ENCODE measurements at places on chromosomes 4 and X.

GRCh38 chr4:3411676-3412075 lies 30.1 kb upstream of the HGFAC start:
- no peak for DNase-seq

DNA sequence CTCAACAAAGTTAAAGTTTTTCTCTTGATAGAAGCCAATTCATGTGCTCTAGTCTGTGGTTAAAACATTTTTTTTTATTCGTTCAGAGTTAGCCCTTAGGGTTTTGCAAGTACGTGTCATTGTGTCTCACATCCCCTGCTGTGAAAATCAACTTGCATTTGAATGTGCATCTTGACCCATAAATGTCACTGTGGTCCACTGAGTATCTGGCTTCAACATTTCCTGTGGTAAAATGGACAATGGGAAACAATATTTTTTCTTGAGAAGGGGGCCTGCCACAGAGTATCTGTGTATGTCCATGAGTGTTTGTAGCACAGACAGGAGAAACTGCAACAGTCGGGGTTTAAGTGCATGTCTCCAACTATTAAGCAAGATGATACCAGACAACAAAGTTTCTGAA lies 554.8 kb upstream of the TENM3 start:
- no peak for DNase-seq

DNA sequence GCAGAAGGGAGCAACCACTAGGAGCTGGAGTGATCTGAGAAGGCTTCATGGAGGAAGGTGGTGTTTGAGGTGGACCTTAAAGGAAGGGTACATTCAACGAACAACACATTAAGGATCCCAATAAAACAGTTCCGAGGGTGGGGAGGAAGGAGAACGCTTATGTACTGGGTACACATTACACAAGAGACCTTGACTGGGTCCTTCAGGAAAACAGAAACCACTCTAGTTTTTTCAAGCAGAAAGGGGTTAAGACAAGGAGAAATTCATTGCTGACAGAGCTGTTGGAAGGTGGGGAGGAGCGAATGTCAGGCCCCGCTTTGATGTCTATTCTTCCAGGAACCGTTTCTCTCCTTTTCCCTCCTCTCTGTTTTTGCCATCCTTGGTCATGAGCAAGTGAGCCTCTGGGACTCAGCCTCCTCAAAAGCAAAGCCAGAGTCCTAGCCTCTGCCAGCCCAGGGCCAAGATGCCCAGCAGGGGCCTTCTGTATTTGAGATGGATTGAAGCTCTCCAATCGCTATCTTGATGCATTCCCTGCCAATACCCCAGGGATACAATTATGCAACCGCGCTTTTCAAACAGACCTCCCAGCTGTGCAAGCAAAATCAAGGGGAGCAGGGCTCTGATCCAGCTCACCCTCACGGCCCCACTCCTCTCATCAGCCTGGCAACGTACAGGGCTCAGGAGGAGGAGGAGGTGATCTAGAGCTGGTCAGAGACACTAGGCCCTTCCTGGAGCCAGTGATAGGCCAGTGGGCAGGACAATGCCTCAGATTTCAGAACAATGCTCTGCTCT lies 48.4 kb downstream of the ZBTB49 start:
- no peak for DNase-seq

DNA sequence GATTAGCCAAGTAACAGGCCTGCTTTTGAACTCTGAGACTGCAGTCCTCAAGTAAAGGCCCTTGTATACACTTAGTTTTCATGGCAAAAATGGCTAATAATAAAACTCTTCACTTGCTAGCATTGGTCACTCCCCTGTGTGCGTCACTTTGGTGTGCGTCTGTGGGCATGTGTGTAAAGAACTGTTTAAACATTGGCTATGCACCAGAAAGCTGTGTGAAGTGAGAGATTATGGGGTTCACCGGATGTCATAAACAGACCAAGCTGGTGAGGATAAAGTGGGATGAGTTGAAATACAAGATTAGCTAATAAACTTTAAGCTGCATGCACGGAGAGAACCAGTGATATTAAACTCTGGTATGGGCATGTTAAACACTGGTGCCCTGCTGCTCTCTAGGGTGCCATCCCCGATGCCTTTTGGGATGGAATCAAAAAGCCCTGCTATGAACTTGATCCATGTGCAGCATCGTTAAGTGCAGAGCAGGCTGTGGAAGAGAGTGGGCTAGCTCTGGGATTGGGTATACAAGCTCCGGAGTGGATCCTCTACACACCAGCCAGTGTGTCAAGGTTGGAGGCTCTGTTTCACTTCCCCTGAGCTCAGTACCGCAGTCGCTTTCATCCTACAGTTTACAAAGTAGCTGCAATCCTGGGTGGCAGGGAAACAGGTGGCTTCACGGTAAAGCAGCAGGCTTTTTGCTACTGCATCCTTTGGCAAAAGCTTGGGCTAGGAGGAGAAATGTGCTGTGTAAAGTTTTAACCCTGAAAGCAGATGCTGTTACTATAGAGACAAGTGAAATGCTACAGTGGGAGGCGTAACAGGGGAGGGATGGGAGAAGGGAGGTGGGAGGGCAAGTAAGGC lies 108.3 kb upstream of the SLC4A4 start:
- no peak for DNase-seq

DNA sequence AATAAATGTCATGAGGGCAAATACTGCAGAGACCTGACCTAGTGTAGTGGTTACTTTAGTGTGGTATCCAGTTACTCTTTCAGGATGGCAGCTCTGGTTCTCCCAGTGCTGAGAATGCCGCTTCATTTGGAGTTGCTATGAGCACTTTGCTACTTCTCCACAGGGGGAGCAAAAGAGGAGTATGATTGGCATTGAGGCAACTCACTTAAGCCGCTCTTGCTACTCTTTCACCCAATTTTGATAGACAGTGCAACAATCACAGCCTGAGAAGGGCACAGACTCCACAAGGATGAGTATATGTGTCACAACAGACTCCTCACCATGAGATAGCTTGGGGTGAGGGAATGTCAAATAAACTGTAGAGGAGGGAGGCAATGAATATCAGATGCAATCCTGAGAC lies 81.2 kb downstream of the NPY1R start:
- DNase-seq: no peak

DNA sequence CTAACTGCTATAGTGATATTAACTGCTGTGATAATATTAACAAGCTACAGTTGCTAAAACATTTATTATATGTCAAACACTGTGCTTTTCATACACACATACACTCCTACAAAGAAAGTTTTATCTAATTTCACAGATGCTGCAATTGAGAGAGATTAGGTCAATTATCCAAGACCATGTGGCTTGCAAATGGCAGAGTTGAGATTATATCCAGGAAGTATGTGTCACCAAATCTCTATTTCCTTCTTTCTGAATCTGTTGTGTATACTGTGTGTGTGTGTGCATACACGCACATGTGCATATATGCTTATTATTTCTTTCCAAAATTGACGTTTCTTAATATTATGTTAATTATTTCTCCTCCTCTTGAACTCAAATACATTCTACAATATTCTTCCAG lies 775.9 kb upstream of the FTHL17 start:
- no peak for DNase-seq

DNA sequence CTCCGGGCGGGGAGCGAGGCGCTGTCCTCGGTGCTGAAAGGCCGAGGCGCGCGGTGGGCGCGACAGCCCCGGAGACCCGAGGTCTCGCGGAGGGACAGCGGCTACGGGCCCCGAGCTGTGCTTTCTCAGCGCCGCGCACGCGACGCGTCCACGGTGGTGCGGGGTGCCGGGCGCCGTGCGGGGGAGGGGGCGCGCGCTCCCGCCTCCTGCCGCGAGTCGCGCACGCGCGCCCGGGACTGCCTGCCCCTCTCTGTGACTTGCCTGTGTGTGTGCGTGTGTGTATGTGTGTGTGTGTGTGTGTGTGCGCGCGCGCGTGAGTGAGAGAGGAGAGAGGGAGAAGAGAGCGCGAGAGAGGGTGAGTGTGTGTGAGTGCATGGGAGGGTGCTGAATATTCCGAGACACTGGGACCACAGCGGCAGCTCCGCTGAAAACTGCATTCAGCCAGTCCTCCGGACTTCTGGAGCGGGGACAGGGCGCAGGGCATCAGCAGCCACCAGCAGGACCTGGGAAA lies at the start of gene GRIA2:
Gene GRIA2 (plus strand): TSS at position 358 of the 511 bp plus-strand sequence. CDS start 315 bp downstream, outside the sequence.
- DNase-seq: peak; percentile 66

DNA sequence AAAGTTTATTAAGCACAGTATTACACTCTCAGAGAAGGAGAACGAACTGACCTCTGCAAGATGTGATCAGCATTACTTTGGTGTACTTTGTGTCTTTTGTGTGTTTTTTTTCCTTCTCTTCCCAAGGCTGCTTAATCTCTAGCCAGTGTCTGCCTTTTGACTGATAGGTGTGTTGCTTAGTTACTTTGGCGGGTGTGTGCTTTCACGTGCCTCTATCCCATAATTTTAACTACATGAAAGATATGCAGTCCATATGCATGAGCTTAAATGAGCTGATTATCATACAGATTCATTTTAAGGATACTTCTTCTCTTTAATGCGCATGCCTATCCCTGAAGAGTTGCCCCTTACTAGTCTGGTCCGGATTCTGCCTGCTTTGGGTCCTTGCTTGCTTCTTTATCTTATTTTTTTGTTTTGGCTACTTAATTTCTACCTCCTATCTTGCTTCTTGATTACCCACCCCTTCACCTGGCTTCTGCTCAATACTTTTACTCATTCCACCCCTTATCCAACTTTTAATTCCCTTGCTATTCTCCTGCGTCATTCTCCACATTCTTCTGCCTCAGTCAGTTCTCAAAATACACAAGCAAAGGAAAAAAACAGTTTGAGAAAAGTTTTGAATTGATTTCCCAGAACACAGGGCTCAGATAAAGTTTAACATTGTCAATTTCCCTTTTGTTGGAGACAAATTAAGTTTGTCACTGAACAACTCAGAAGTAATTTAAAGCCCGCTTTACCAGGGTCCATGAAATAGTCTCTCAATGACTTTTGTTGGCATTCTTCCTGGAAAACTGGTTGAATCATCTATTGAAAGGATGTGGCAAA lies 182.0 kb downstream of the TENT5D start:
- DNase-seq: peak; percentile 4

GRCh38 chrX:10158279-10159144 lies 1.7 kb downstream of the CLCN4 start:
- no peak for DNase-seq

DNA sequence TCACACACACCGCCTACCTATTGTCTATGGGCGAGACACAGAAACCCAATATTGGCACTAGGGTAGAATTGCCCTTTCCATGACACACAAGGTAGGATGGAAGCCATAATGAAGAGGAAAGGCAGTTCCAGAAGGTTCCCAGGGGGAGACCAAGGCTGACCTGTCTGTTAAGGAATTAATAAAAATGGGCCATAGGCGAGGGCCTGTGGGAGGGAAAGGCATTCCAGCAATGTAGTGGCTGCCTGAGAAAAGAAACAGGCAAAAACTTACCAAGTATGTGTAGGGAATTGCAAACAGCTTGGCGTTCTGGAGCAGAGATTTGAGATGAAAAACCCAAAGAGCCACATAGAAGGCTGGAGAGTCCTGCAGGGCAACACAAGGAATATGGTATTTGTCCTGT lies 19.1 kb downstream of the MAGED2 start:
- DNase-seq: no peak

DNA sequence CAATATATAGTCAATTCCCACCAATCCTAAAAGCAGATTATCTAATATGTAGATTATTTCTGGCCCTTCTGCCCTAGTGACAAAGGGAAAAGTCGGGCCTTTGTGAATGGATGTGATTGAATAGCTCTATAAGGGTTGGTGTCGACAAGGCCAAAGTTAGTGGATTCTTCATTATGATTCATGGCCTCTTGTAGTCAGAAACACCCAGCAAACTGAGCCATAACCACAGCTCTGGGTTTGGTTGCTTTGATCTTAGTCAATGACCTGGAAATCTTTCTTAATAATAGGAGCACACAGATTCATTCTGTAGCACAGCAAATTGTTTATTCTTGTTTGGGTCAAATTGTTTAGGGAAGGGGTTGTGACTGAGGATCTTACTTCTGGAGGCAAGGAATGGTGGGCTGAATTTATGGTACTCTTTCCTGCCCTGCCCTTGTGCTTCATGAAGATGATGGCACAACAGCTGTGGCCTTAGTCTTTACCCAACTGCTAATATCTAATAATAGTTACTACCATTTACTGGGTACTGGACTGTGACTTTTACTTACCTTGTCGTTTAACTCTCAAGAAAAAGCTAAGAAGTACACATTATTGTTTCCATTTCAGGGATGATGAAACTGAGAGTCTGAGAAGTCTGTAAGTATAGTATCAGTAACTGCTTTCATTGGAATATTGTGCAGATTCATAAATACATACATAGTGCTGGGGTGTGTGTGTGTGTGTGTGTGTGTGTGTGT lies 74.0 kb downstream of the AFF2 start:
- no peak for DNase-seq

- no peak for DNase-seq
Measured at GRCh38 chrX:124307253-124307907, 25.1 kb upstream of the TEX13D start.

DNA sequence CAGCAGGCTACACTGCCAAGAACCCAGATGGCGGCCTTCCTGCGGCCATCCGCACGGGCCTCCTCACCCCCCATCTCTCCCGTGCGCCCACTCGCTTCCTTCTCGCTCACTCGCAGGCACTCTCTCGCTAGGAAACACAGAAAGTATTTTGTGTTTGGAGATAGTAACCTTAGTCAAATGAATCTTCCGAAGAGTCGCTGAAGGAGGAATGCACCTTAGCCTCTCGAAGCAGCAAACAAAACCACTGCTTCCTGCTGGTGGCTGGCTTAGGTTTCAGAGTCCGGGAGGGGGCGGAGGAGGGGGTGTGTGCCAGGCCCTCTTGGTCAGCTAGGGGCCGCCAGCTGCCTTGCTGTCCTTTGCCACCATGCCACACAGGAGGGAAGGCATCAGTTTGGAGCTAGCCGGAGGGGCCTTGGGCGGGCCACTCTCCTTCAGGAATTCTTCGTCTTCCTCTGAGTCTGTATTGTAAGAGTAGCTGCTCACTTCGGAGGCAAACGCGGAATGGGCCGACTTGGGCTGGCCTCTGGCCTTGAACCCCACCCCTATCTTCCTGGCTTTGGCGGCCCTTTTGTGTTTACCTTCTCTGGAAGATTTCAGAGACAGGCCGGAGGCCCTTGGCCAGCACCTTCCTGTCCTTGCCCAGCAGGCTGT lies 73.2 kb upstream of the UCP1 start:
- DNase-seq: no peak

- DNase-seq: no peak
Measured at GRCh38 chrX:6748595-6748994, 213.7 kb upstream of the VCX3A start.

GRCh38 chr4:172147687-172148086 lies 334.5 kb downstream of the GALNTL6 start:
- peak; percentile 14 for DNase-seq

GRCh38 chr4:80540349-80540748 lies 204.8 kb downstream of the CFAP299 start:
- DNase-seq: no peak

DNA sequence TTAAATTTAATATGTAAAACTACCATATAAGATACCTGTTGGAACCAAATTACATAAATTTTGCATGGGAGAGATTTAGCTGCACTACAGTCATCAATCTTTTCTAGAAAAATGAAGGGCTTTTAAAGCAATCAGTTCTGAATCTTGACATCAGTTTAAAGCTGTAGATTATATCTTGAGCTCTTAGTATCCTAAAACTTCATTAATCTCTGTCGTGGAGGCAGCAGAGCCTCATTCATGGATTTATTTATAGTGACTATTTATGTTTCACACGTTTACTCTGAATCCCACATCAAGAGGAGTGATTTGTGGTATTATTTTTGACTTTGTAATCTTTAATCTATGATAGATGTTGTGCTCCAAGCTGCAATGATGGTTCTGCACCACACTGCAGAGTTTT lies 175.9 kb downstream of the PDGFC start:
- no peak for DNase-seq

GRCh38 chrX:19689170-19689779 lies 174.0 kb upstream of the MAP3K15 start:
- no peak for DNase-seq

GRCh38 chr4:89928838-89929237 lies 34.2 kb downstream of the MMRN1 start:
- DNase-seq: no peak
